Foreskin keratinocyte (primary cell): ENCODE measurements at places on chromosomes 6 and 20. TPM values are rescaled to one million over a fixed set of nuclear protein-coding genes. Genes with fewer than 3 reads are reported as not detected.

DNA sequence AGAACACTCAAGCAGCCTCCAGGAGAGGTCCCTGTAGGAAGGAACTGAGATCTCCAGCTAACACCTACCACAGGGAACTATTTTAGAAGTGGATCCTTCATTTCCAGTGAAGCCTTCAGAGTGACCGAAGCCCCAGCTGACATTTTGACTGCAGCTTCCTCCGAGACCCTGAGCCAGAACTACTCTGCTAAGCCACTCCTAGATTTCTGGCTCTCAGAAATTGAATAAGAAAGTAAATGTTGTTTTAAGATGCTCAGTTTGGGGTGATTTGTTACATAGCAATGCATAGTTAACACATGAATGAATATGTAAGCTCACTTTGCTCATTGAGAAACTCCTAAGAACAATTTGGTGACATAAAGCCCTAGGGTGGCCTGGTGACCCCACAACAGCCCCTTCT, 5.5 kb downstream of the TULP1 start:
- DNase-seq = no peak

DNA sequence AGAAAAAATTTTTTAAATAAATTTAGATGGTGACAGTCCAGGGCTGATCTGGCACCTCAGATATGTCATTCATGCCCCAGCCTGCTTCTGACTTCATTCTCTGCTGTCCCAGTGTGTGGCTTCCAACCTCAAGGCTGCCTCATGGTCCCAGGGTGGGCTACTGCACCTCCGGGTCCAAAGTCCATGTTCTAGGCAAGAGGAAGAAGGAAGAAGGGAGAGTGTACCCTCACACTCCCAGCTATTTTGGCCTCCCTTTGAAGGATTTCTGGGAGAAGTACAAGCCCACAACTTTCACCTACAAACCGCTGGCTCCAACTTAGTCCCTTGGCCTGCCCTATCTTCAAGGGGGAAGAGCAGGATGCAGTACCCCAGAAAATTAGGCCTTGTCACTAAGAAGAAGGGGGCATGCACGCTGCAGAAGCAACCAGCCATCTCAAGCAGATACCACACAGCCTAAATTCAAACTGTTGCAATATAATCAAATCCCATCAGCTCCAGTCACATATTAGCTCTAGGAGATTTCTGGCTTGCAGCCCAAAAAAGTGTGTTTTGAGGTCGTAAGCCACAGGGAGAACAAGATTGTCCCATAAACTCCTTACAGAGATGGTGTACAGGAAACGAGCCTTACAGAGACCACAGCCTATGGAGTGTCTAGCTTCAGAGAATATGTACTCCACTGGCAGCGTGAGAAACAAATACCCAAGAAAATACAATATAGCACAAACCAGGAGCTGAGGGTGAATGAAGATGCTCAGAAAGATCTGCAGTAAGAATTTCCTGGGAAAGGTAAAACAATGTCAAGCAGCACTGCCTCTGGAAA, 906 bp upstream of the BTN3A2 start:
- no peak for DNase-seq

DNA sequence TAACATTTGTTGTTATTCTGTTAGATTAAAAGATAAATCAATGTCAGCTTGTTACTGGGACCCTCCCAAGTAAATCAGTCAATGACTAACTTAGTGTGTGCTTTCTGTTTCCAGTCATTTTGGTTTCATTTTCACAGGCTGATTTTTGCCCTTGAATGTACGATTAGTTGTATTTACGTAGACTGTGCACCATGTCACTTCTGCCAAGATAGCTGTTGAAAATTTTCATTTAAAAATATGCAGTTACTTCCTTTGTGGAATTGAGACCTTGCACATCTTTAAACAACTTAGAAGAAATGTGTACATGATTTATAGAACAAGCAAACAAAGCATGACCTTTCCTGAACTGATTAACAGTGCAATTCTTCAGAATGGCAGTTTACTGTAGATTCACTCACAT, 944.8 kb upstream of the CITED2 start:
- no peak for DNase-seq

DNA sequence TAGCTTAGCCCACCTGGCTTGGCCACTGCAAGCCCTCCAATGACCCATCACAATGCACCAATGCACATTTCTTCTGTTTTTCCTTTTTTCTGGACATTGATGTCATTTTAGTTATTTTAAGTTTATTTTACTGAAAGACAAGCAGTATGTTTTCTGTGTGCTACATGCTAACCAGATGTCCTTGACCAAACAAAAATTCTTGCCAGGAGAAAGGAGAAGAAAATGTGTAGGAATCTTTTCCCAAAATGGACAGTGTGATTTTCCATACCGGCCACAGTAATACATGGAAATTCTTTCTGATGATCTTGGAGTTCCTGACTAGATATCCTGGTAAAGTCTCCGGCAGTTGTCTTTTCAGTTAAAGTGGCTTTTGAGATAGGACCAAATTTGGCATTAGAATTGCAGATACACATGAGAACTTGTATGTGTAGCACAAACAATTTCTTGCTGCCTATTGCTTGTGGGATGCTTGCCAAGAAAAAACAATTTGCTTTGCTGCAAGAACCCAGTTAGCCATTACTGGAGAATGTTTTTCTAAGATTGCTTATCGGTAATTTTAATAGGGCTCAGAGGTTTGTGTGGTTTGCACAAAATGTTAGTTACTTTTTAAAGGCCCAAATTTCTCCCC, 696.5 kb upstream of the CITED2 start:
- DNase-seq = no peak

- DNase-seq = no peak
Observed at GRCh38 chr6:33082702-33083101, 6.9 kb downstream of the HLA-DPB1 start.

GRCh38 chr6:41269166-41269565, 17.3 kb downstream of the TREM1 start:
- no peak for DNase-seq

- DNase-seq = peak; percentile 69
Observed at GRCh38 chr6:145067430-145067829, 667.9 kb downstream of the EPM2A start.

DNA sequence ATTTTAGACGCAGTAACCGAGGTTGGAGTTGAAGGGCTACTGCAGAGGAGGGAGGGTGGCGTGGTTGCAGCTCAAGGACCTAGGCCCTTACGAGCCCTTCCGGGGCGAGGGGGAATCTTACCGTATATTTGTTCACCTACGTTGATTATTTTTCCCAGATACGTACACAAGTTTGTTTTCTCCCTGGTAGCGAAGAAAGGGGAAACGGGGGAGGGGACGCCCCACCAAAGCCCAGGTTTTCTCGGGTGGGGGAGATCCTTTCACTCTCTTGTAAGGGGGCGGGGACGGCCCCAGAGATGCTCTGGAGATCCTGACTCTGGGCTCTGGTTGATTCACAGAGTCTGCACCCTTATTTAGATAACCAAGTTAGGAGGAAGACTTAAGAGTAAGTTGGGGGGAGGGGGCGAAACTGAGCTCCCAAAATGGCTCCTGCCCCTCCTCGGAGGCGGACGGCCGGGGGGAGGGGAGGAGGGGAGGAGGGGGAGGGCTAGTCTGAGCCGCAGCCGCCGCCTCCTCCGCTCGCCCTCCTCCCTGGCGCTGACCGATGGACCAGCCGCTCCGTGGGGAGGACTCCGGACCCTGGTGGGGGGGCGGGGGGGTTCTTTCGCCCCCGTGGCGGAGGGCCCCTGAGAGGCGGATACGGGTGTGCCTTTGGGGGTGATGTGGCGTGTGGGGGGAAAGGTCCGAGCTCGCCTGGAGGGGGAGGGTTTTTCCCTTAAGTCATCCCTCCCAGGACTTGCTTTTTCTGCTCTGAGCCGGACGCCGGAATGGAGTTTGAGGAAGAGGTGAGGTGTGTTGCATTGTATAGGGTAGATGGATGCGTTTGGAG, 2.2 kb downstream of the BRD2 start:
- DNase-seq = peak; percentile 77

GRCh38 chr6:29964518-29964886, 22.2 kb downstream of the HLA-A start:
- DNase-seq = no peak

Gene CALHM4
- 0.10 and 0.18 TPM in 2 replicates for total RNA-seq

Gene STMN3
- total RNA-seq = 2.0 and 9.6 TPM in 2 replicates

Gene STMND1
- not detected in 2 replicates for total RNA-seq
